Inflammatory macrophage treated with lipopolysaccharide for 4 hours (primary cell): ENCODE measurements at places on chromosomes 11 and 22.

DNA sequence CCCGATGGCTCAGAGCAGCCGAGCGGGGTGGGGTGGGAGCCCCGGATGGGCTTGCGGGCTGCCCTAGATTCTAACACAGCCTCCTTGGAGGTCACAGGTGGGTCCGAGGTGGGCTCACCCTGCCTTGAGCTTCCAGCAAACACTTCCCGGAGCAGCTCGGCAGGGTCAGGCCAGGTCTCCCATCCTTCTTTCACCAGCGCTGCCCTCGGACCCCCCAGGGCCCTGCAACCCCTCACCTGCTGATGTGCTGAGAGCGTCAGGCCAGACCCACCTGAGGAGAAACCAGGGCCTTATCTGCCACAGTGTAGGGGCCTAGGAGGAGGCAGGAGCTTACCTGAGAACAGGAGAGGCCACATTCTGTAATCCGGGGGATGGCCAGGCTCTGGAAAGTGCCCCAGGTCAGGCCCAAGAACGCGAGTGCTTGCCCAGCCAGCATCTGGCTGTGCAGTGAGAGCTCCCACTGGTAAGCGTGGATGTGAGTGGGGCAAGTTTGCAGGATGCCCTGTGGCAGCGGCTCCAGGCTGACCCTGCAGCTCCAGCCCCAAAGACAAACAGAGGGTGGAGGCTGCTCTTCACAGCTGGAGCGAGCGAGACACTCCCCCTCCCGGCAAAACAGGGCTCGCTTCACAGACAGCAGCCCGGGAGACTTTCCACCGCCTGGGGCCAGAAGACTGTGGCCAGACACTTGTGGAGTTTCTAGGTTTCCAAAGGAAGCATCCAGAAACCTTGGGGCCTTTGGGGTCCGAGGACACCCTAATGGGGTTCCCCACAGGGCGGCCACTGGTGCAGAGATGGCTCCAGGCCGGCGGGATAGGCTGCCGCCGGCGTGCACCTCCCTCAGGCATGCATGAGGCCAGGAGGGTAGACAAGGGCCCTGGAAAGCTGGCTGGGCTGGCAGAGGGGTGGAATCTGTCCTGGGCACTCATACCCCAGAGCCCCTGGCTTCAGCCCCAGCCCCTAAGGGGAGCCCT is at the start of gene IL17REL:
Gene IL17REL (minus strand): TSS at position 555 of the 971 bp plus-strand sequence. CDS start 119 bp downstream, at position 436.
- DNase-seq, result no peak

DNA sequence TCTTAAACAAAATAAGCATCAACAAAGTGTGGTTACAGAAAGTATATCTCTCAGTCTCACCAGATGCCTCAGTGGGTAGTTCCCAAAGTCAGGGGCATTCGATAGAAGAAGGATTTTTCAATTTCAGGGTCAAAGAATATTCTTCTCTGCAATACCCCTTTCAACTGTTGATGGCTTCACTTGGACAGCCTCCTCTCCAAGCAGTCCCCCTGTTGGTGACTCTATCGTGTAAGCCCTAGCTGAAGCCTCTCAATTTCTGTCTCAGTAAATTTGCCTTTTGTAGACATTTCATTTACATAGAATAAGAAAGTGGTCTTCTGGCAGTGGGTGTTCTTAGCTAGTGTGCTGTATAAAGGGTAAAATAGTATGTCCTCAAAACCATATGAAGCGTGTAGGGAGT is 11.3 kb upstream of the CCDC83 start:
- DNase-seq, result no peak

DNA sequence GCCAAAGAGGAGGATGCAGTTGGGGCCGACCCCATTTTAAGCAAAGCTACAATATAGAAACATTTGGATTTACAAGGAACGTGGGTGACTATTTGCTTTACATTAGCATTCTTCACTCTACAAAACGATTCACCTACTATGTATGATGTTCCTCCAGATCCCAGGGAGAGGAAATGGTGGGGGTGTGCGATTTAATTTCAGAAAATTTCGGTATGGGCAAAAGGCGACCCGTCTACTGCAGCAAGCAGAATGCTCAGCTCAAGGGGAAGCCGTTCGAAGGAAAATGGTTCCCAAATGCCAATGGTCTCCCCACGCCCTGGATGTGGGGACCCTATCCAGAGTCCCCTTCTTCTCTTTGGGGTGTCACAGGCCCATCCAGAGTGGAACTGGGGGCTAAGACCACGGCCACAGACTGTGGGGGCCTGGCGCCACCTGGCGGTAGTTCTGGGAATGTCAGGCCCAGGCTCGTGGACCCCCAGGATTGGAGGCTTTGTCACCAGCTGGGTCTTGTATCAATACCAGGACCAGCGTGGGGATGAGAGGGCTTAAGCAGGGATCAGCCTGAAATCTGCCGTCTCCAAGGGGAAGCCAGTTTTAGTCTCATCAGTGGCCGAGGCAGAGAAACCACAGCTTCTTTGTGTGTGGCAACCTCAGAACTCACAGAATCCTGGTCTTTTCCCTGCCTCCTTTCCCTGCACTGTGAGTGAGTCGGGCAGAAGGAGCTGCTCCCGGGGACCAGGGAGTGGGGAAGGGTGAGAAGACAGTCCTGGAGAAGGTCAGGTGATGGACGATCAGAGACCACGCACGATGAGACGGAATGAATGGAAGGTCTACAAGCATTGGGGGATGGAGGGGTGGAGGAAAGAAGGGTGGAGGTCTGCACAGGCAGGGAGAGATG is 8.4 kb downstream of the LRRC10B start:
- peak; percentile 7 for DNase-seq

- no peak for DNase-seq
These were observed 13.0 kb downstream of the GUCD1 start for GRCh38 chr22:24541681-24542515.

DNA sequence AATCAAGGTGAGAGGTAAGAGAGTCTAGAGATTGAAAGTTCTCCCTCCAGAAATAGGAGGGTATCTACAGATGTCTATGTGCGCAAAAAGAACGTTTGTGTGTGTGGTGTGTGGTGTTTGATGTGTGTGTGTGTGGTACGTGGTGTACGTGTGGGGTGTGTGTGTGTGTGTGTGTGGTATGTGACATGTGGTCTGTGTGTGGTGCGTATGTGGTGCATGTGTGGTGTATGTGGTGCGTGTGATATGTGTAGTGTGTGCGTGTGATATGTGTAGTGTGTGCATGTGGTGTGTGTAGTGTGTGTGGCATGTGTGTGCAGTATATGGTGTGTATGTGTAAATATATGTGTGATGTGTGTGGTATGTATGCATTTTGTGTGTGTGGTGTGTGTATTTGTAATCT is 73.0 kb upstream of the LRRC4C start:
- no peak for DNase-seq

- no peak for DNase-seq
These were observed 17.6 kb downstream of the IL17REL start for GRCh38 chr22:49995041-49995360.

- DNase-seq, result no peak
These were observed 19.6 kb upstream of the MICAL2 start for GRCh38 chr11:12090761-12091258.

DNA sequence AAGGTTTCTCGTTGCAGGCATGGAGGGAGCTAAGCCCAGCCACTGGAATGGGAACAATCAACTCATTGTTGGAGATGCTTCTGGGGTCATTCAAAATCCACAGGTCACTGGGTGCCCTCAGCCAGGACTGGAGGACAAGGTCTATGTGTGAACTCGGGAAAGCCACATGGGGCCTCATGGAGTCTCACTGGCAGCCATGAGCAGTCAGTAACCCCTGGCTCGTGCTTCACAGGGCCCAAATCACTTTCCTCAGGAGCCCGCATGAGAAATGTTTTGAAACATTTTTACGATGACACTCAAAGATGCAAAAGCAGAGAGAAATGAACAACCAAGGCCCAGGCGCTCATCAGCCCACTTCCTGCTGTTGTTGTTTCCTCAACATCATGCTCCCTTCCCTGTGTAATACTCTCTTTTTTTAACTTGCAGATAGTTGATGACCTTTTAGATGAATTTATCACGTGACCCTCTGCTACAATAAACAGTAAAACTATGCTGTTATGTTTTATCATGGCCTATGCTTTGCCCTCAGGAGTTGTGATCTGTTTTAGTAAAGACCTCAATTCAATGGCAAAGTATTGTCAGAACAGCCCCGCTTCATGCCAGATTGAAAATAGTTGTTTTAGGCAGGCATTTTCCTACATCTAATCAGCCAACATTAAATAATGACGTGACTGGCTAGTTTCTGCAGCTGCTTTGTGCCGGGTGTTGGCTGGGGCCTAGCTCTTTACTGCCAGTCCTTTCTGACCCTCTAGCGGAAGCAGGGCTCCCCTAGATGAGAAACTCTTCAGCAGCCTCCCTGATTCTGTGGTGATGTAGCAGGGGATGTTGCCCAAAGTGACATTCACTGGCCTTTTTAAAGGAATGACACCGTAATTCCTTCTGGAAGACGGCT is 39.7 kb downstream of the ADAMTS15 start:
- DNase-seq, result no peak

GRCh38 chr11:64835616-64836447 is 8.6 kb downstream of the CDC42BPG start:
- no peak for DNase-seq

GRCh38 chr22:20296598-20296997 is 23.3 kb downstream of the DGCR6L start:
- DNase-seq, result no peak

DNA sequence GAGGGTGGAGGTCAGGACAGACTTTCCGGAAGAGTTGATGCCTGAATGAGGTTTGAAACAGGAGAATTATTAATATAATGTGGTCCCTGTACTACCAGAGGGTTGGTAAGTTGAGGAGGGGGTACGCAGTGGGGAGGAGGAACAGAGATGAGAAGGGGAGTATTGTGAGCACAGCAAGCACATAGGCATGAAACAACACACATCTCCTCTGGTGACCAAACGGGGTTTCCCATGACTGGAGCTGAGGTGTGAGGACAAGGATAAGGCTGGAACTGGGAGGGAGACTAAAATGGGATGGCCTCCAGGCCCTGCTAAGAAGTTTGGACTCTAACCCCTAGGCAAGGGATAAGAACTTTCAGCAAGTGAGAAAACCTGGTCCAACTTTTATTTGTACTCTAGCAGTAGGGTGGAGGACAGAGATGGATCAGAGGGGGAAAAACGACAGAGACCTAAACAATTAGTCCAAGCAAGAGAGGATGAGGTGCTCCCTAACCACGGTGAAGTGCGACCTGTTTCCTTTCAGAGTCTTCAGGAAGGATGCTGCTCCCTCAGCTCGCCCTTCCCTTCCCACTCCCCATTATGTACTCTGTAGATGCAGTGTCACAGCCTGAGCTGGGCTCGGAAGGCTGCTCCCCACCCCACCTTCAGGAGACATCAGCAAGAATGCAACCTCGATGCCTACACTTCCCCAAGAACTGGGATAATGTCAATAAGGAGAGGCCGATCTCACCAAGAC is 59.2 kb downstream of the BTG4 start:
- no peak for DNase-seq

DNA sequence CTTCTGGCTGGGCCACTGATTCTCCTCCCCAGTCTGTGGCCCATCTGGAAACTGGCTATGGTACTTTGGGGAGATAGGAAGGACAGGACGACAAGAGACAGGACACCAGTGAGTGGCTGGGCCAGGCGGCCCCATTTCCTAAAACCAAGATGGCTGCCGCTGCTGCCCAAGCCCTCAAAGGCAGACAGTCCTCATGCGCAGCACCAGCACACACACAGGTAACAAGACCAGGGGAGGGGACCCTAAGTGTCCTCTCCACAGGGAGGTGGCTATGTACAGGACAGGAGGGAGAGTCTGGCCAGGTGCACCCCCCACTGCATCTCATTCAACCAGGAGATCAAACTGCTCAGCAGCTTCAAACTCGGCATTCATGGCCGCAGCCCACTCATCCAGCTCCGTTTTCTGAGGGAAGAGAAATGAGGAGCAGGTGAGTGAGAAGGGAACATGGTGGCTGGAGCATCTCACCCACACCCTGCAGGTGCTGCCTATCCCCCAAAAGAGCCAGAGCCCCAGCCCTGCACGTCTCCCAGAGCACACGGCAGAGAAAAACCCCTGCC is 5.0 kb downstream of the CDCA5 start:
- no peak for DNase-seq

DNA sequence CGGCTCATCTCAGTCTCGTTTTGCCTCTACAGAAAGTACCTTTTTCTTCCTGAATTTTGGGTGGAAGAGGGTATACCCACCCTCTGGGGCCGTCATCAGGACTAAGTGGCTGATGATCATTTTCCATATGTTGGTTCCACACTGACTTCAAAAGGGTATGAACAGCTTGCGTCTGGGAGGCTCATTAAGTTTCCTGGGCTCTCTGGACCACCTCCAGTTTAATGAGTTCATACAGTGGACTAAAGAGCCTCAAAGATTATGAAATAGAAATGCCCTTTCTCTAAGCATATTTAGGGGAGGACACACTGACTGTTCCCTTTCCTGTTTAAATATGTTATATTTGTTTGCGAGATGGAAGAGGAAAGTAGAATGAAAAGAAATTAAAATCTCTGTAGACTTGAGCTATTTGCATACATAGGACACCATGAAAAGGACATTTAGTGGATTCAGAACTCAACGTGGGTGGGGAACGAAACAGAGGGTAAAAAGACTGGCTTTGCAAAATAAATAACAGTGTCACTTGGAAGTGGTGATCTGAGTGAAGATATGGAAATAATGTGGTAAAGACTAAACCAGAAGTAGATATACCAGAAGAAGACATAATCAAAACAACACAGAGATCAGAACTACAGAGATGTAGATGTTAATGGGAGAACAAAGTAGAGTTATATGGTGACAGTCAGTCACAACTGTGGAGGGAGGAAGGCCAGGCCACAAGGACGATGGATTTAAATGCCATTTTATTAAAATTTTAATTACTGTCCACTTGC is 18.7 kb downstream of the LDLRAD3 start:
- DNase-seq, result peak; percentile 45

DNA sequence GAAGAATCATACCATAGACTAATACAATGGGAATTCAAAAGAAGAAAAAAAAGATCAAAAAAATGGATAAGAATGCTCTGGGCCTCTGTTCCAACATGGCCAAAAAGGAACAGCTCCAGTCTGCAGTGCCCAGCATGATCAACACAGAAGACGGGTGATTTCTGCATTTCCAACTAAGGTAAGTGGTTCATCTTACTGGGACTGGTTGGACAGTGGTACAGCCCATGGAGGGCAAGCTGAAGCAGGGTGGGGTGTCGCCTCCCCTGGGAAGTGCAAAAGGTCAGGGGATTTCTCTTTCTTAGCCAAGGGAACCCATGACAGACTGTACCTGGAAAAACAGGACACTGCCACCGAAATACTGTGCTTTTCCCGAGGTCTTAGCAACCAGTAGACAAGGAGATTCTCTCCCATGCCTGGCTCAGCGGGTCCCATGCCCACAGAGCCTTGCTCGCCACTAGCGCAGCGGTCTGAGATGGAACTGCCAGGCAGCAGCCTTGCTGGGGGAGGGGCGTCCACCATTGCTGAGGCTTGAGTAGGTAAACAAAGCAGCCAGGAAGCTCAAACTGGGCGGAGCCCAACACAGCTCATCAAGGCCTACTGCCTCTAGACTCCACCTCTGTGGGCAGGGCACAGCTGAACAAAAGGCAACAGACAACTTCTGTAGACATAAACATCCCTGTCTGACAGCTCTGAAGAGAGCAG is 428.4 kb downstream of the MN1 start:
- DNase-seq, result no peak
